ENCODE measurements at places on chromosomes 5 and 9.

- DNase-seq: no peak
These were observed 14.7 kb upstream of the ANKRD34B start for GRCh38 chr5:80584770-80585169.

DNA sequence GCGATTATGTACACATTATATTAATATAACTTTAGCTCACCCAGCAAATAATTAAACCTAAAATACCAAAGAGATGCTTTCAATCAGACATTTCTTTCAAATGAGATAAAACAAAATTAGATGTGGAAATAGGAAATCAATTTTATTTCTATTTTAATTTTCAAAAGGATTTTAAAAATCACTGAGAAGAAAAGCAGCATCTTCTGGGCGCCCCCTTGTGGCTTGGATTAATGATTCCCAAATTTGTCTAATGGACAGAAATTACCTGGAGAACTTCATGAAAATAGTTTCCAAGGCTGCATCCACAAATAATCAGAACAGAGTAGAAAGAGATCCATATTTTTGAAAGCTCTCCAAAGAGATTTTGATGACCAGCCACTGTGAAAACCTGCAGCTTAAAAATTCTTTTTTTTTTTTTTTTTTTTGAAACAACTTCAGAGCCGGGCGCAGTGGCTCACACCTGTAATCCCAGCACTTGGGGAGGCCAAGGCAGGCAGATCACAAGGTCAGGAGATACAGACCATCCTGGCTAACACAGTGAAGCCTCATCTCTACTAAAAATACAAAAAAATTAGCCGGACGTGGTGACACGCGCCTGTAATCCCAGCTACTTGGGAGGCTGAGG lies 50.9 kb upstream of the CEMIP2 start:
- DNase-seq: peak; percentile 47

DNA sequence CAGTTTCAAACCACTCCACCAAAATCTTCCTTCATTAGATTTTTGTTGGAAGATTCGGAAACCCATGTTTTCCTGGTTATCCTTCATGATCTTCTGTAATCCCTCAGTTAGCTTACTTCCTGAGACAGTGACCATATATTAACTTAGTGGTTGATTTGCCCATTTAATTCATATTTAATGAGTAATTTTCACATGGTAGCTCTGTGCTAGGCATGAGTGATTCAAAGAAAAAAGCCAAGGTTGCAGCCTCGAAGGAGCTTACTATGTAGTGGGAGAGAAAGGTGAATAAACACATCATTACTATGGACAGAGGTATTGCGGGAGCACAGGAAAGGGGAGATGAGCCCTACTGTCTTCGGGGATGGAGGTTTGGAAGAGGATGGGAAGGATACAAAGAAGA lies 158.5 kb downstream of the TLE1 start:
- DNase-seq: no peak

GRCh38 chr5:122091936-122092600 lies 14.0 kb upstream of the LOX start:
- no peak for DNase-seq

GRCh38 chr5:72606525-72606924 lies 99.3 kb upstream of the ZNF366 start:
- DNase-seq: no peak

DNA sequence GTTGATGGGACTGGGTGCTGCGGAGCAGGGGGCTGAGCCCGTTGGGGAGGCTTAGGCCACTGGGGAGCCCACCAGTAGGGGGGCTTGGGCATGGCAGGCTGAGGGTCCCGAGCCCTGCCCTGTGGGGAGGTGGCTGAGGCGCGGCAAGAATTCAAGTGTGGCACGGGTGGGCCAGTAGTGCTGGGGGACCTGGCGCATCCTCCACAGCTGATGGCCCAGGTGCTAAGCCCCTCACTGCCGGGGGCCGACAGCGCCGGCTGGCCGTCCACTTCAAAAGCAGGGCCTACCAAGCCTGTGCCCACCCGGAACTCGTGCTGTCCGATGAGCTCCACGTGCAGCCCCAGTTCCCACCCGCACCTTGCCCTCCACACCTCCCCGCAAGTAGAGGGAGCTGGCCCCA lies 917.5 kb downstream of the TAF11L14 start:
- no peak for DNase-seq

GRCh38 chr9:75552941-75553340 lies 337.5 kb upstream of the PCSK5 start:
- DNase-seq: no peak

GRCh38 chr9:6150483-6150882 lies 65.1 kb upstream of the IL33 start:
- DNase-seq: no peak

DNA sequence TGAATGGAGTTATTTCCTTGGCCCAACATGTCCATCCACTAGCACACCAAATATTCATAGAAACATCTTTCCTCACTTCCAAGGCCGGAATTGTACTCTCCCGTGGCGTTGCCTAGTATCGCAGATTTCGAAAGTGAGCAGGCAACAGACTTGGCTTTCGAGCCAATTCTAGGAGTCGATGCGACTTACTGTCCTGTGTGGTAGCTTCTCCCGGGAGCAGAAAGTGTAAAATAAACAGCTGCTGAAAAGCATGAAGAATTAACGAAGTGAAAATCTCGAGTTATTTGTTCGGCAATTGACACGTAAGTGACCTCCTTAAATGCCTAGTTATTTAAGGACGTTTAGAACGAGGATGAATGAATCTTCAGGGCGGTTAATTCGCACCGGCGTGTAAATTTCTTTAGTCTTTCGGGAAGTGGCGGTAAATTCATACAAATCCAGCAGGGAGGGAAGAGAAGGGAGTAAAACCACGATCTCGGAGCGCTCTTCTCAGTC lies 449 bp upstream of the PCSK5 start:
- DNase-seq: no peak

DNA sequence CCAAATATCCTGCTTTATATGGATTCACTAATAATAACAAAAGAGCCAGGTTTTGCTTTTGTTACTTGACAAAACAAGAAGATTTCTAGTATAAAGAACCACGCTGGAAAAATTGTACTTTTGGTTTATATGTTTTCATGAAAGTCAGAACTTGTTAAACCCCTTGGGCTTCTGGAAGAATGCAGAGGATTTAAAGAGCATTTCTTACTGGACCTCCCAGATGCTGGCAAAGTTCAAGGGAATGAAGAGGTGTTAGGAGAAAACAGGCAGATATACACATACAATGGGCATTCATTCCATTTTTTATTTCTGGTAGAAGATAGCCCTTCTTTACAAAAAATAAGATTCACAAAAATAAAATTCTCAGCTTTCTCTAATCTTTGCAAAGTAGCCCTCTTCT lies 61.1 kb downstream of the SAXO1 start:
- DNase-seq: no peak

DNA sequence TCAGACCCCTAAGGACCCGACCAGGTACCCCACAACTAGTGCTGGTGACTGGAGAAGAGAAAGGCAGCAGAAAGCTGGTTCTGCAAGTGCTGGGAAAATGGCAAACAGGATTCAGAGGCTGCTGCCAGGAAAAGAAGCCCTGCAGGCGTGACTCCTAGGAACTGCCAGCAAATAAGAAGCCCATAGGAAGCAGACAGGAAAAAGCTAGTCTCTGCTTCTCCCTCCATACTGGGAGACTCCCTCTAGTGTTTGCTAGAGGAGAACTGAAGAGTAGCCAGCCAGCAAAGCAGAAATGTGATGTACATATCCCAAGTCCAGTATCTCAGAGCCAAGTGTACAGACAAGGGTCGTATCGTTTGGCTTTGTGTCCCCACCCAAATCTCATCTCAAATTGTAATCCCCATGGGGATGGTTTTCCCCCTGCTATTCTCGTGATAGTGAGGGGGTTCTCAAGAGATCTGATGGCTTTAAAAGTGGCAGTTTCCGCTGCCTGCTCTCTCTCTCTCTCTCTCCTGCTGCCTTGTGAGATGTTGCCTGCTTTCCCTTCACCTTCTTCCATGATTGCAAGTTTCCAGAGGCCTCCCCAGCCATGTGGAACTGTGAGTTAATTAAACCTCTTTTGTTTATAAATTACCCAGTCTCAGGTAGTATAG lies 38.1 kb upstream of the TUSC1 start:
- no peak for DNase-seq

- DNase-seq: no peak
These were observed 97.7 kb downstream of the LHFPL2 start for GRCh38 chr5:78550891-78551290.

DNA sequence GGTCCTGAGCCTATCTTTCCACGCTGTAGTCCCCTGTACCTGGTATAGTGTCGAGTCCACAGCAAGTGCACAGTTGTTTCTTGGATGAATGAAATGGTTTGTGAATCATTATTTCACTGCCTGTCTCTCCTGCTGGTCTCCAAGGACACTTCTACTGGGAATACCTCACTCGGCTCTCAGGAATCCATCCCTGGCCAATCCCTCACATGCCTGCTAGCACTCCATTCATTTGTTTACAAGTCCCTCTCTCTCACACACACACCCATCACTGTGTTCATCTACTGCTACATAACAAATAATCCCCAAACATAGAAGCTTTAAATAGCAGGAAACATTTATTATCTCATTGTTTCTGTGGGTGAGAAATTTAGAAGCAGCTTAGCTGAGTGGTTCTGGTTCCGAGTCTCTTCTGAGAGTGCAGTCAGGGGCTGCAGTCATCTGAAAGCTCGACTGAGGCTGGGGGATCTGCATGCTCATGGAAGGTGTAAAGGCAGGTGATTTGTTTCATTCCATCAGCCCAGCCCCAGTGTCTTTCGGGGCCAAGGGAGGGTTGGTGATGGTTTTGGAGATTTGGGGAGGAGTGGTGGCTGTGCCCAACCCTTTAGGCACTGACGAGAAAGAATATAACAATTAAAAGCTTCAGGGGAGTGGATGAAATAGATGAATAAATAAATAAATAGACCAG lies 132.7 kb upstream of the IER5L start:
- no peak for DNase-seq

- no peak for DNase-seq
These were observed 1154.7 kb downstream of the DTWD2 start for GRCh38 chr5:117833691-117834090.

DNA sequence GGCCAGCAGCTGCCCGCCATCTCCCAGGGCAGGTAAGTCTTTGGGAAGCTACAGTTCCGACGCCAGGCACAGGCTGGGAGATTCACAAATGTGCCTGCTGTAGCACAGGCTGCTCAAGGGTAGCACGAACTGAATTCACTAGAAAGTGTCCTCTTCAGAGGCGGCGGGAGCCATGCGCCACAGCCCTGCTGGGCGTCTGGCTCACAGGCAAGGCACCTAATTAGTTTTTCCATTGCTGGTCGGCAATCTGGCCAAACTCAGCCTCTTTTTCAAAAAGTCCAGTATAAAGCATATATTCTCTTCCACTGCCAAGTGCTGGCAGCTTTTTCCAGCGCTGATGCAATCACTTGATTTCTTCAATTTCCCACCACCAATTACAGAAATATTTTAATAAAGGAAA lies 128.9 kb upstream of the RAPGEF1 start:
- DNase-seq: no peak

DNA sequence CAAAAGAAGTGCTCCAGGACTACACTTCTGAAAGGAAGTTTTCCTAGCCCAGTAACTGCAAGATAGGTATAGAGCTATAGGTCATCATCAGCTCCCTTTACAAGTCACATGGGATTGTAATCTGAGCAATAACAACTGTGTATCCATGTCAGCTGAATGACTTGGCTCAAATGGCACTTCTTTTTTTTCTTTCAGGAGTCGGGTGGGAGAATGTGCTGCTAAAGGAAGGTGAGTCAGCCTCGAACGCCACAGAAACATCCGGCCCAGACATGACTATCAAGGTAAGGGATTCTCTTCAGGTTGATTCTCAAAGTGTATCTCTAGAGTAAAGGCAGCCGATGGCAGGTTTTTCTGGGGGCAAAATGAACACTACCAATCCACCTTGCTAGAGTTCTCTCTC lies 192.2 kb downstream of the C9orf152 start:
- DNase-seq: peak; percentile 53

DNA sequence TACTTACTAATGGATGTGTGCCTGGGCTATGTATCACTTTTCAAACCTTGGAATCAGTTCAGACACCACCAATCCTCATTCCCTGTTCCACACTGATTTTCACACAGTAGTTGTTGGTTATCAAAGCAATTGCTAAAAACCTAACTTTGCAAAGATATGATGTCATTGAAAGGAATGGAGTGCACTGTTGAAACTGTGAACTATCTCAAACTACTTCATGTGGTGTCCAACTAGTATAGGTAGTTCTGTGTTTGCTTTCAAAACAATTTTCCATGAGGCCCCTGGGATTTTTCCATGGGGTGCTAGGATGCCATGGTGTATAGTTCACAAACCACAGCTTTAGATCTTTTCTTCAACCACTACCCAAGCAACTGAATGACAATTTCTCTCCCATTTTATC lies 17.8 kb downstream of the INIP start:
- DNase-seq: no peak

DNA sequence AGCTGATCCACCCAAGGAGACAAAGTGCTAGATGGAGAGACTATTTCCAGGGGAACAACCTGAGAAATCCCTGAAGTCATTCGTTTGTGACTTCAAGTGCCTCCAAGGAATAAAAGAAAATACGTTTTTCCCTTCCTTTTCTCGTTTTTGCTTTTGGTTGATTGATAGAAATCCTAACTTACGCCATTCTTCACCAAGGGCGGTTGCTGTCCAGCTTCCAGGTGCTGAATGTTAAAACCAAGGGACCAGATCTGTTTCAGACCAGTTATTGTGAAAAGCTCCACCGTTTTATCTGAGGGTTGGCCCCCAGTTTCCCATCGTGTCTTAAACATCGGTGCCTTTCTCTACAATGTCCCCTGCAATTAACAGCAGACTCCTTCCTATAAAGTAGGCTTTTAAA lies 600.7 kb upstream of the SGCD start:
- DNase-seq: no peak

DNA sequence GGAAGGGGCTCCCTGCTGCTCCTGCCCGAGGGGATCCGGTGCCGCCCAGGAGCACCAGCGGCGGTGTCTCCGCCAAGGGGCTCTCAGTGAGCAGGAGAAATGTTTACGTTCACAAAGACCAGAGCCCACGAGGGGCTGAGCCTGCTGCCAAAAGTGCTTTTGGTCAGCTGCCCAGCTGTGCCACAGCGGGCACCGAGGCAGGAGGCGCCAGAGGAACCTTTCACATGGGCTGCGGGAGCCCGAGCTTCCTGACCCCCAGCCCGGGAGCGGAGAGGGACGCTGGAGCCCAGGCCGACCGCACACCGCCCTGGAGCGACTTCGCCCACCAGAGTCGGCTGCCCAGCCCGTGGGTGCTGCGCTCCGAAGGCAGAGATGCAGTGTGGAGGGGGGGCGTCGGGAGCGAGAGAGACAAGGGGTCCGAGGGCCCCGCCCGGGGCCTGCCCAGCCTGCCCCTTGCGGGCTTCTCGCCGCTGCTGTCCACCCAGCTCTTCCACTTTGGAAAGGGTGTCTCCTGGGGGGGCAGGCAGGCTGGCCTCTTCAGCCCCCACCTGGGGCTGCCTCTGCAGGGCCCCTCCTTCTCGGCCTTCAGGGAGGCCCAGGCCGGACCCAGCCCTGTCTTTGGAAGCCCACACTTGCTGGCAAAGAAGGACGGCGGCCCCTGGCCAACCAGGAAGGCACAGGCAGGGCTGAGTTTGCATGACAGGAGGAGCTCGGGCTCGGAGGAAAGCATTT lies 7.9 kb downstream of the PPP1R26 start:
- no peak for DNase-seq

GRCh38 chr9:136620441-136621018 lies 42.2 kb upstream of the EGFL7 start:
- no peak for DNase-seq
